ENCODE measurements at places on chromosomes 4 and X.

- DNase-seq = no peak
Observed at GRCh38 chr4:155667222-155667567, 547 bp downstream of the GUCY1A1 start.

DNA sequence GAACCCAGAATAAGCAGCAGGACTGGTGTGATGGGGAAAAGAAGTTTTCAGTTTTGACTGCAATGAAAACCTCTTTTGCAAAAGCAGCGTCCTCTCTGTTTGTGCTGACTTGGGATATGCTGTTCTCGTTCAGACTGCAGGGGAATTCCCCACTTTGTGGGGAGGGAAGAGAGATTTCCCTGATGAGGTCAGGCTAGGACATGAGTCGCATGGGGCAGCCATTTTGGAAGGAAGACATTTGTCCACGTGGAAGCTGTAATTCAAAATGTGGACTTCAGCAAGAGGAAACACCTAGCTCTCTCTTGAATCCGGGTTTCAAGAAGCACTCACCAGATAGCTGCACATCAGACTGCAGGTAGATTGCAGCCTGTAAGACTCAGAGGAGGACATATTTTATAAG, 39.3 kb downstream of the ING2 start:
- DNase-seq = no peak

GRCh38 chr4:68348577-68348976, 1.3 kb downstream of the YTHDC1 start:
- DNase-seq = no peak

DNA sequence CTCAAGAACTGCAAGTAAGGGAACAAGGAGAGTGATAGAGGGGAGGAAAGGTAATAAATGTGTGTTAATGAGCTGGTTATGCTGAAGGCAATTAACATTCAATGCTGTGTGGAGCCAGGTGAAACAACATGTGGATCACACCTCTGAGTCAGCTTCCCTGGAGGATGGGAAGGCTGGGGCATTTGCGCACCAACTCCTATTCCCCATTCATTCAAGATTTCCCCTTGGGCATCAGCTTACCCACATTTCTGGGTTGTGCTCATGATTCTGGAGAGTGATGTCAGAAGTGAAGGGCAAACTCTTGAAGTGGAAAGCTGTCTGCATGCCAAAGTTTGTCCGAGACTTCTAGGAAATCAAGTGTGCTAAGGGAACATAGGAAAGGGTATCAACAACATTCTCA, 461.4 kb downstream of the MID1IP1 start:
- no peak for DNase-seq

DNA sequence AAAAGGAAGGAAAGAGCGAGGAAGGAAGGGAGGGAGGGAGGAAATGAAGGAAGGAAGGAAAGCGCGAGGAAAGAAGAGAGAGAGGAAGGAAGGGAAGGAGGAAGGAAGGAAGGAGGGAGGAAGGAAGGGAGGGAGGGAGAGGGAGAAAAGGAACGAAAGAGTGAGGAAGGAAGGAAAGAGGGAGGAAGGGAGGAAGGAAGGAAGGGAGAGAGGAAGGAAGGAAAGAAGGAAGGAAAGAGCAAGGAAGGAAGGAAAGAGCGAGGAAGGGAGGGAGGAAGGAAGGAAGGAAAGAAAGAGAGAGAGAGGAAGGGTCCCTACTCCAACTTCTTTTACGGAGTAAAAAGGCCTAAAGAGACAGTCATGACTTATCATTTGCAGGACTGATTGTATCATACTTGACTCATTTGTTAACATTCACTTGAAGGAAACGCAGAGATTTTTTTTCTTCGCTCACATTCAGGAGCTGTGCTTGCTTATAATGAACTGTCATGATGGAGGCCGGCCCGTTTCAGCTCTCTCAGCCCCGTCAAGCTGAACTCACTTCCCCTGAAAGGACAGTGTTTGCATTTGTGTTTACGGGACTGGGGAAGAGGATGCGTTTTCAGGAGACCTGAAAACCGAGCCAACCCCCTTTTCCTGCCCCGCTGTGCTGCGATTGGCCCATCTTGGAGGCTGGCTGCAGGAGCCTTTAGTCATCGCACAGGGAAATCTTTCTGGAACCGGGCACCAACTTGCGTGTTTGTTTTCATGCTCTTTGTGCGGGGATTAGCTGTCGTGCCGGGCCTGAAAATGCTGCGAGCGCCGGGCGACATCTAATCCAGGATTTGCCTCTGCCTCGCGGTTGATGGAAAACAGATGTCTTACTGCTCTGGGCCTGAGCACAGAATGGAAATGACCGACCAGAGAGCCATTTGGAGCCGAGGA, 17.8 kb downstream of the TRIM2 start:
- no peak for DNase-seq

DNA sequence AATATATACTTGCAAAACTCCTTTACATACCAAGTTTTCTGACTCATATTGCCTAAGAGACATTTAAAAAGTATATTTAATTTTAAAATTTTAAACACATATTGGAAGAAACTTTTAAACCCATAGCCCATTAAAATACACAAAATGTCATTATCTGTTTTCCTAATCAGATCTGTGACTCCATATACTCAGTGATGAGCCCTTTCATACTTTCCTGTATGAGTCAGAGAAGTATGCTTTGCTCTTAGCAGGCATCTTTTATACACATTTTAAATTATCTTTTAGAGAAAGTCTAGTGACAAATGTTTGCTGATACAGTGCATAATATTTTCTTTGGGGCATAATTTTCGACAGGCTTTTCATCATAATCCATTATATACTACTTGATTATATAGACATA, 26.4 kb downstream of the SPIN3 start:
- DNase-seq = no peak

All from NCI-H187 treated with DMSO at 0.1 percent for 48 hours (cell line).